NCI-H2029 (cell line): ENCODE measurements at places on chromosomes 7 and 10.

DNA sequence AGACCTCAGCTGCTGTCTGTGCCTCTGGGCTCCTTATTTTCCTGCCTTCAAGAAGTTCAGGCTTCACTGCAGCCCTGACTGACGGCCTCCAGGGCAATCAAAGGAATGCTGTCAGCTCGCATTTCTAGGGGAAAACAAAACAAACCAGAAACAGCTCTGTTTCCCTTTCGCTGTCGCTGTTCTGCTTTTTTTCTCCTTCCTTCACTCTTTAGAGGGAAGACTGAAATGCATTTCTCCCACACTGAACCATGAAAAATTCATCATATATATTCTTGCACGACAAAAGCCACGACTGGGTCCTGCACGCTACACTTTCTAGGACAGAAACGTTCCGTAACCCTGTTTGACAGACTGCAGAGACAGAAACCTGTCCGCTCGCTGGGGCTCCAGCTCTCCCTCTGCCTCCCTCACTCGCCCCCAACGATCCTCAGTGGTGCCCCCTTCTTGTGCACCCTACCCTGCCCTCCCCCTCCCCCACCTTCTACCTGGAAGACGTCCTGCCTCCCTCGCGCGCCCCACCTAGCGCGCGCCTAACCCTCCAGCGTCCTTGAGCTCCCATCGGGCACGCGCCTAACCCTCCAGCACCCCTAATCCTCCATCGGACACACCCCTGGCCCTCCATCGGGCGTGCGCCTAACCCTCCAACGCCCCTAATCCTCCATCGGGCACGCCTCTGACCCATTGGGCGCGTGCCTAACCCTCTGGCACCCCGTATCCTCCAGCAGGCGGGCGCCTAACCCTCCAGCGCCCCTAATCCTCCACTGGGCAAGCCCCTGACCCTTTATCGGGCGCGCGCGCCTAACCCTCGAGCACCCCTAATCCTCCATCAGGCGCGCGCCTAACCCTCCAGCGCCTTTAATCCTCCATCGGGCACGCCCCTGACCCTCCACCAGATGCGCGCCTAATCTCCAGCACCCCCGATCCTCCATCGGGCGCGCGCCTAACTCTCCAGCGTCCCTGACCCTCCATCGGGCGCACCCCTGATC, 37.1 kb downstream of the SVOPL start:
- no peak for DNase-seq

DNA sequence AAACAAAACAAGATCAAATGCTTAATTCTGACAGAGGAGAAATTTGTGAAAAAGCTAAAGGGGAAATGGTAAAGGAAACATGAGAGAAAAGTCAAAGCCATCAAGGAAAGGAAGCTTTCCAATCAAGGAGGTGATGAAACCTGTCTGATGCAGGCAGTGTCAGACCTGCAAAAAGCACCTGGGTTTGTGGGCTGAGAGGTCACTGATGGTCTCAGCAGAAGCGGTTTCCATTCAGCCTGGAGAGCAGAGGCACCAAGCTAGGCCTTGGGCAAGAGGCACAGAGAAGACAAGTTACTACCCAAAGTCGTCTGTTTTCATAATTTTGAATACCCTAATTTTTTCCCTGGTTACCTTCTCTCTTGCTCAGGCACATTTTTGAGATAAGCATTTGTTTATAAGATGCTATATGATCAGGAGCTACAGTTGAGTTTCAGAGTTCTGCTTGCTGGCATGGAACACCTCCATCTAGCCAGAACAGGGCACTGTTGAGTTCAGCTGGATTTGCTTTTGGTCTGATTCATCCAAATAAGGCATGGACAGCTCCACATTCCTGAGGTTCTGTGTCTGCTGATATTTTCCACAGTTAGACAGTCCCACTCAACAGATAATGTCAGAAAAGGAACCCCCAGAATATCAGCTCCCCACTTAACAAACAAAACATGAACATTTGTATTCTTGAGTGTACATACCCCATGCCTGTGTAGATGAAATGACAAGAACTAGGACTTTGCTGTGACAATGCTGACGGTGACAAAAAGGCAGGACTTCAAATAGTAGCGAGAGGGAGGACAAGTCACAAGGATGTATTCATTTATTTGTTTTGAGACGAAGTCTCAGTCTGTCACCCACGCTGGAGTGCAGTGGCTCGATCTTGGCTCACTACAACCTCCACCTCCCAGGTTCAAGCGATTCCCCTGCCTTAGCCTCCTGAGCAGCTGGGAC, 4.9 kb upstream of the PPIA start:
- no peak for DNase-seq

DNA sequence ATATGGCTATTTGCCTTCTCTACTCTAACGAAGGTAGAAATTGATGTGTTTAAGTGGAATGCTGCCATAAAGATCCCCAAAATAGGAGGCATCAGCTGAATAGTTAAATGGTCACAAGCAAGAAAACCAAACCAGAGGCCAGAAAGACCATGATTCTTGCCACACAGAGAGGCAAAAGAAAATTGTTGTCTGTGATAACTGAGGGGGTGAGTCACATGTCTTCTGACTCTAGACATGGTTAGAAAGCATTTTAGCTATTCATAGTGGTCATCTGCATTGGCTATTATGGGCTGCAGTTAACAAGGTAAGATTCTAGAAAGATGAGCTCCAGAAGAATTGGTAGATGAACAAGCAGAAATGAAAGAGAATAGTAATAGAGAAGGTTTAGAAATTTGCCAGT, 361.4 kb upstream of the NPSR1 start:
- no peak for DNase-seq

GRCh38 chr10:128915630-128916029, 551.4 kb upstream of the MGMT start:
- DNase-seq = no peak

DNA sequence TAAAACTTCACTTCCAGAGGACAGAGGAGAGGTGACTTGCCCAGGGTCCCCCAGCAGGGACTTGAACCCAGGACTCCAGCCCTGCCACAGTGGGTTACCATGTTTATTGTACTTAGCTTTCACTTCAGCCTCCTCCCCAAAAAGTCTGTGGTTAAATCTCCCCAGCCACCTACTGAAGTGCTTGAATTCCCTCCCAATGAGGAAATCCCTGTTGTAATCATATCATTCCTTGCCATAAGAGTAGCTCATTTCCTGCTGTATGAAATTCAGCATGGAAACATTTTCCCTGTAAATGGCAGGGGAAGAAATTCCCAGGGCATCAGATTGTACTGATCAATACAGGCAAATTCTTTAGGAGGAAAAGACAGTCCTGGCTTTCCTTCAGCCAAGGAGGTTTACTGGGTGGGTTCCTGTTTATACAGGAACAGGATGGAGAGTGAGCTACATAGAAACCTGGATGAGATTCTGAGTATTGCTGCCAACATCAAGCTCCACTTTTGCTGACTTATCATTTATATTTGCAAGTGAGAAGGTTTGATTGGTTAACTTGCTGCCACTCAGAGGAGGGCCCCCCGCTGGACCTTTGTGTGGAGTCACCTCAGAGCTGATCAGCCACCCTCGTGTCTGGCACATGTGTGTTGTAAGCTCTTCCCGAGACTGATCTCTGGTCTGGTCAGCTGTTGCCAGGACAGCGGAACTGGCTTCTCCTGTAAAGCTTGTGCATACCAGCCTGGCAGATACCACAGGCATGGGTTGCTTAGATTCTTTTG, 16.4 kb upstream of the PDZD8 start:
- DNase-seq = no peak

DNA sequence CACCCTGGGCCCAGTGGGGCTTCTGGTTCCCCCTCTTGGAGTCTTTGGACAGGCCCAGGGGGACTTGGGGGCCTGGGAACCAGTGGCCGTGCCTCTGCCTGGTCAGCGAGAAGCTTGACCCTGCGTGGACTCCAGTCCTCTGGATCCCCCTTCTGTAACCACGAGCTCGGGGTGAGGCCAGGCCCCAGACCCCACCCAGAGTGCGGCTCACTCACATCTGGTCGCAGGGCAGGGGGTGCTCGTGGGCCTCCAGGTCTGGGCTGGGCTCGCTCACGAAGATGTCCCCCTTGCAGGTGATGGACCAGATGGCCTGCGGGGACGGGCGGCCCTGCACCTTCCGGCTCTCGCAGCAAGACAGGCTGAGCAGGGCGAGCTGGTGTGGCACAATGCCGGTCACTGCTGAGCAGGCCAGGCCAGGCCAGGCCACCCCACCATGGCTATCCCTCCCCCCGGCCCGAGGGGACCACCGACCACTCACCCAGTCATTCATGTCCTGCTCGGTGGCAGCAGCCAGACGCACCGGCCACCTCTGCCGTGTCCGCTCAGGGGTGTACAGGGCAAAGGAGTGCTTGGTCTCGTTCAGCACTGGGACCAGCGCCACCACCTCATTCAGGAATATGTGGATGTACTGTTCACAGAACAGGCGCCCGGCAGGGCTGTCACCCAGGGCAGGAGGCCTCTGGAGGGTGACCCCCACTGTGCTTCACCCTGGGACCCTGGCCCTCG, 19.7 kb downstream of the BHLHA15 start:
- DNase-seq = no peak

DNA sequence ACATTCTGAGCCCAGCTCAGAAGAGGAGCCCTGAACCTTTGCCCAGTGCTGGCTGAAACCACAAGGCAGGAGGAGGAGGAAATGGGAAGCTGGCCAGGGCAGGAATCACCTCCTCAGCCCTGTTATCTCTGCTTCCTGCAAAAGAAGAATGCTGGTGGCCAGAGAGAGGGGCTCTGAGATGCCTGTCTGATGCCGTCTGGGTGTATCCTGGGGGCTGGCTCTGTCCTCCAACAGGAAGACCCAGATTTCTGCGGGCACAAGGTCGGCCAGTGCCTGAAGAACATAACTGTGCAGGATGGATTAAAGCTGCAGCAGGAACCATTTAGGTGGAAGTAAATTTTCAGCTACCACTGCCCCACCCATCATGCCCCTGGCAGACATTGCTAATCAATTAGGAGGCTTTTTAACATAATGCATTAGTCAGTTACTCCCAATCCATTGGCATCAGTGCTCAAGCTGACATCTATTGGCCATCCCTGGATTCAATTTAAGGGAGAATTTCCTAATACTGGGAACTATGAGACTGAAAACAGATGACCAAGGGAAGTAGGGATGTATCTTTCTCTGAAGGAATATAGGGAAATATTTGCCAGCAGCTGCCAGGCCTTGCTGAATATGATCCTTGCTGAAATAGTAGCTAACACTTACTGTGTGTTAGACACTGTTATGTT, 67.7 kb downstream of the COL13A1 start:
- no peak for DNase-seq
